Stomach (tissue), 19 donors: ENCODE measurements at places on chromosomes 13 and 19. TPM values are rescaled to one million over a fixed set of nuclear protein-coding genes. Genes with fewer than 3 reads are reported as not detected.

Gene SPACA4
- not detected for total RNA-seq

Gene PSG1
- not detected for total RNA-seq

Gene SLC7A9
- total RNA-seq, result not detected

- no peak for DNase-seq
These were observed 251.0 kb downstream of the UQCRFS1 start for GRCh38 chr19:28961772-28962500.

- peak; percentile 90 for DNase-seq
These were observed 110.4 kb upstream of the KL start for GRCh38 chr13:32905864-32906180.

DNA sequence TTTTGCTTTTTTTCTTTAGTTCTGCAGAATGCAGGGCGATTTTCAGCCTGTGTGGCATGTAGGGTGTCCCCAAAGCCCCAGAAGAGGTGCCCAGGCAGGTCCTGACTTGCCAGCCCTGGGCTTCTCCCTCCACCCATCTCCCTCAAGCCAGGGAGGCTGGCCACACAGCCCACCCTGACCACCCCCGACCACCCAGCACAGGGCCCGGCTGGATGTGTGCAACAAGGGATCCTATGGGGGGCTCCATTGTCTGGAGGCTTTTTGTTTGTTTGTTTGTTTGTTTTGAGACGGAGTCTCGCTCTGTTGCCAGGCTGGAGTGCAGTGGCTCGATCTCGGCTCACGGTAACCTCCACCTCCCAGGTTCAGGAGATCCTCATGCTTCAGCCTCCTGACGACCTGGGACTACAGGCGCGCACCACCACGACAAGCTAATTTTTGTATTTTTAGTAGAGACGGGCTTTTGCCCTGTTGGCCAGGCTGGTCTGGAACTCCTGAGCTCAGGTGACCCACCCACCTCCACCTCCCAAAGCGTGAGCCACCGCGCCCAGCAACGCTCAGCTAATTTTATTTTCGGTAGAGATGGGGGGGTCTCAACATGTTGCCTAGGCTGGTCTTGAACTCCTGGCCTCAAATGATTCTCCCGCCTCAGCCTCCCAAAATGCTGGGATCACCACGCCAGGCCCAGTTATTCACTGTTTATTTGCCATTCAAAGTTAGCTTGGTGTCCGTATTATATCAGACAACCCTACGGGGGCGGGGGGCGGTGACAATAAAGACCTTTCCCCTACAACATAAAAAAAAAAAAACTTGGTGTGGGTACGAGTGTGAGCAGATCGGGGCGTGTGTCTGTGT lies 7.8 kb upstream of the MKNK2 start:
- DNase-seq, result no peak

GRCh38 chr13:45055198-45055901 lies 65.0 kb upstream of the GTF2F2 start:
- peak; percentile 30 for DNase-seq

GRCh38 chr13:32736648-32737047 lies 150.4 kb downstream of the PDS5B start:
- DNase-seq, result no peak
